ENCODE measurements at places on chromosomes 11 and 22.
A peak's percentile ranks its signal among the peaks of the same experiment; 100 is the strongest.

DNA sequence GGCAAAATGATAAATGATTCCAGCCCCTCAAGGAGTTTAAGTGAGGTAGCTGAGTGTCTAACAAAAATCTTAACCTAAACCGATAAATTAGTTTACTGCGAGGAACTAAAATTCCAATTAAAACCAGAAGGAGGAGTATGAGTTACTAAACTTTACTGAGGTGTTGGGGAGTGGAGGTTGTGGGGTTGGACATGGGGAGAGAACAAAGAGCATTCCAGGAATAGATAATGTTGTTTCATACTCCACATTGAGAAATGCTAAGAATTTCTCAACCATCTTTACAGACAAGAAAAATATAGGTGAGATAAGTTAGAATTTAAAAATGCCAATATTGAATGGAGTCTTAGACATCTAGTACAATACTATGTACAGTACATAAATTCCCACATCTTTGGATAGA lies 488.6 kb downstream of the METTL15 start:
- no peak for DNase-seq

DNA sequence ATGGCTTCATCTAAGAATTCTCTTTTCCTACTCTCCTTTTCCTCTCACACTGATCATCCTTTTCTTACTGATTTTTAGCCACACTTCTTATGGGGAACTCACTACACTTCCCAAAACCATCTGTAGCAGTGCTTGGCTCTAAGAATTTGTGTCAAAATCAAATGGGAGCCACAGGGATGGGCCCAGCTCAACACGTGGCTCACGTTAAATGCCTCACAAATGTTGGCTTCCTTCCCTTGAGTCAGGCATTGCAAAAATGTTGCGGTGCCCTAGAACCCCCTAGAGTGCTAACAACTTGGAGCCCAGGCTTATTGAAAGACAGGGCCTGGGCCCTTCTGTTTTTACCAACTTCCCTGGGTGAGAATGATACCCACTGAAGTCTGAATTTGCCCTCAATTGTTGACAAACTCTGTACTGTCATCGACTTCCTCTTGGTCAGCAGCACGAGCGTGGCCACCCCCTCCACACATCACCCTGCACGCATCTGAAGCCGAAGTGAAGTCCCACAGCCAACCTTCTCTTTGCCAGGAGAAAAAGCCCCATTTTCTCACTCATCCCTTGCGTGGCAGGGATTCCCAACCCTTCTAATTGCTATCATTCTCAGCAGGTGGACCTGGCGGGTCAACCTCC lies 69.7 kb downstream of the ELFN2 start:
- no peak for DNase-seq

DNA sequence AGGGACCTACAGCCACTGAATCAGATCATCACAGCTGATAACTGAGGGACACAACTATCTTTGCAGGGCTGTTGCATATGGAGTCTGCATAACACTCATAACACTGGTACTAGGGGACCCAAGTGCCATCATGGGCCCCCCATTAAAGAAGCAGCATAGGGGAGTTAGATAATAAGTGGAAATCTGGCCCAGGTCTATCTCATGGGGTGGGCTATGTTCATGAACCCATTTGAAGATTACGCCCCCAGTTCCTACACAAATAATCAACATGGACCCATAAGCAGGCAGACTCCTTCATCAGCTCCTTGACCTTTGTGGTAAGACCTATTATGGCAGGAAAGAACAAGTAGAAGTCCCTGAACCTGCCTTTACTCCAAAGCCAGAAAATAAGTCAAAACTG lies 48.8 kb downstream of the ASCL2 start:
- no peak for DNase-seq

- DNase-seq: peak; percentile 63
Observed at GRCh38 chr11:86177302-86177701, 67.3 kb upstream of the EED start.

GRCh38 chr11:9002920-9003572 lies 755 bp downstream of the NRIP3 start:
- no peak for DNase-seq

- no peak for DNase-seq
Observed at GRCh38 chr11:71207563-71207962, 44.8 kb downstream of the SHANK2 start.

GRCh38 chr11:24496736-24497725 lies at the start of gene LUZP2:
TSS of gene LUZP2 (plus strand) at chr11:24497053.
- DNase-seq: no peak

- no peak for DNase-seq
Observed at GRCh38 chr11:78706551-78706950, 131.9 kb upstream of the NARS2 start.

- no peak for DNase-seq
Observed at GRCh38 chr11:44539971-44540370, 25.5 kb upstream of the CD82 start.

GRCh38 chr22:24482575-24482974 lies 12.6 kb upstream of the UPB1 start:
- DNase-seq: no peak

DNA sequence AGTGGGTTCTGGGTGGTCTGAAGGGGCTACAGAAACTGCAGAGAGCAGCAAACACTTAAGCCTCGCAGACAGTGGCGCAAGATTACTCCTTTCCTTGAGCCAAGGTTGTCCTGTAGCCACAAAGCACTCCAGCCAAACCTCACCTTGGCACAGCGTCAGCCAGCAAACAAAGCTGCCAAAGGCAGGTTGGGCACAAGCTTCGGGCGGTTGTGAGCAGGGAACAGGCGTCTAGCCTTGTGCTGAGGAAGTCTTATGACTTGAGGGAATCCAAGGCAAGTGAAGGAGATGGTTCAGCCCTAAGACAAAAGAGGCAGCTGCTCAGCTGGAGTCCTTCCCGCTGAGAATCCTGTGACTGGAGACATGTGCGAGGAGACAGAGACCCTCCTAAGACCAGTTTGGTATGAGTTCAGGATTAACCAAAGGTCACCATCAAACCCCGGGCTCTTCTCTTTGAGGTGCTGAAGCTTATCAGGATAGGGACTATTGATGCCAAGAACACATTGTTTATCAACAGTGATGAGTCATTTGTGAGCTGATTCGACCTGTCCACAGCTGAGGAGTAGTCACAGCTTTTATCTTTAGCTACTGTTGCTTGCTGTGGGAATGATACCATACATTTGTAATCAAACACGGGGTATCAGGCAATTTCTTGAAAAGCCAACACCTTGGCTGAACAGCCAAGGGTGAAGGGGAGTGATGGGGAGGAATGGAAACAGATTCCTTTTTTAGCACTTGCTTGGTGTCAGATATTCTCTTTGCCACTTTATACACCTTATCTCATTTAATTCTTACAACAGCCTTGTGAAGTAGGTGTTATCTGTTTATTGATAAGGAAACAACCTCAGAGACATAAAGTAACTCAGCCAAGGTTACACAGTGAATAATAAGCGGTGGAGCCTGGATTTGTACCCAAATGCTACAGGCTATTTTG lies 4.6 kb downstream of the ADM start:
- DNase-seq: peak; percentile 48

DNA sequence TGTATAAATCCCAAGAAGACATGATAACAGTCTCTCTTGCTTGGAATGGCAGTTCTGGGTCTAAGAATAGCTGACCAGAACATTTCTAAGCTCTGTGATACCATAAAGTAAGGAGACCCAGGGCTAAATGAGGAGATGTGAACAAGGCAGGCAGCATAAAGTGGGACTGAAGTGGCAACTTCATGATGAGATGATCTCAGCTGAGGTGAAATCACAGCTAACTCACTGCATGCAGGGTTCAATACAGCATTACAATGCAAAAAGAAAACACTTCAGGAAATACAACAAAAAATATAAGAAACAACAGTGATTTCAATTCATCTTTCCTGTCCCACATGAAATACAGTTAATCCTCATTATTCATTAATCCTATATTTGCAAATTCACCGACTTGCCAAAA lies 44.6 kb downstream of the MRE11 start:
- no peak for DNase-seq

DNA sequence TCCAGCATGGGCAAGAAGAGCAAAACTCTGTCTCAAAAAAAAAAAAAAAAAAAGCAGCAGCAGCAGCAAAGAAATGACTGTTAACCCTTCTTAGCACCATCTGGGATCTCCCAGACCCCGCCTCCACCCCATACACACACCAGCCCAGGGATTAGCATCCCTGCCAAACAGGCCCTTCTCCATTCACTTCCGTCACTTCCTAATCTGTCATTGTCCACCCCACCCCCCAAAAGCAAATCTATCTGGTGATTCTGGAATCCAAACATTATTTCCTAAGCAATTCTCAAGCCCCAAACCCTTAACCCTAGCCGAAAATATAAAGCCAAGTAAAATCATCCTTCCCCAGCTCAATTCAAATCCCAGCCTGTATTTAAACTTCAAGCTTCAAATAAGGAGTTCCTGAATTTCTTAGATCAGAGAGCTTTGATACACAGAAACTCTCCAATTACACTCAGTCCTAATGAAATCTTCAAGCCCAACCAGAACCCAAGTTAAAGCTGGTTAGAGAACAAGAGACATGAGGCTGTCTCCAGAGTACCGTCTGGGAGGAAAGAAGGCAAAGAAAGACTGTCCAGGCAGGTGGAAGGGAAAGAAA lies 6.0 kb upstream of the AHNAK start:
- DNase-seq: peak; percentile 24

DNA sequence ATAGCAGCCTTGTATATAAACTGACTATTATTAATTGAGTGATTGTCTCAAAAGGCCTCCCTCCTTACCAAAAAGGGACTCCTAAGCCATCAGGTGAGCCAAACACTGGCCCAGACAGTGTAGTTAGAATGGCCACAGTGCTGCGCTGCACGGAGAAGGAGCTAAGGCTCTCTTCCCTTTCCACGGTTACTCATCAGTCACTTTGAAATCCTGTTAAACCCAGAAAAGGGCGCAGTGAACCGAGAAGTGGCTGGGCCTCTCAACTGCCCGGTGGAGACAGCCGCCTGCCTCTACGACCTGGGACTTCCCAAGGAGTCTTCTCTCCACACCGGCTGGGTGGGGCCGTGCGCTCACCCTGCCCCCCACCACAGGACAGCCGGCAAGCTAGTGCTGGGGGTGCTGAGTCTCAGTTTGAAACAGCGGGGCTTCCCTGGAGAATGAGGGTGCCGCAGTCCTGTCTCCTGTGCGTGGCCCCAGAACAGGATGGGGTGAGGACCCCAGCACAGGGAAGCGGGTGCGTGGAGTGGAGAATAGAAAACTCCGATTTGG lies 1.3 kb downstream of the MYH9 start:
- peak; percentile 34 for DNase-seq

DNA sequence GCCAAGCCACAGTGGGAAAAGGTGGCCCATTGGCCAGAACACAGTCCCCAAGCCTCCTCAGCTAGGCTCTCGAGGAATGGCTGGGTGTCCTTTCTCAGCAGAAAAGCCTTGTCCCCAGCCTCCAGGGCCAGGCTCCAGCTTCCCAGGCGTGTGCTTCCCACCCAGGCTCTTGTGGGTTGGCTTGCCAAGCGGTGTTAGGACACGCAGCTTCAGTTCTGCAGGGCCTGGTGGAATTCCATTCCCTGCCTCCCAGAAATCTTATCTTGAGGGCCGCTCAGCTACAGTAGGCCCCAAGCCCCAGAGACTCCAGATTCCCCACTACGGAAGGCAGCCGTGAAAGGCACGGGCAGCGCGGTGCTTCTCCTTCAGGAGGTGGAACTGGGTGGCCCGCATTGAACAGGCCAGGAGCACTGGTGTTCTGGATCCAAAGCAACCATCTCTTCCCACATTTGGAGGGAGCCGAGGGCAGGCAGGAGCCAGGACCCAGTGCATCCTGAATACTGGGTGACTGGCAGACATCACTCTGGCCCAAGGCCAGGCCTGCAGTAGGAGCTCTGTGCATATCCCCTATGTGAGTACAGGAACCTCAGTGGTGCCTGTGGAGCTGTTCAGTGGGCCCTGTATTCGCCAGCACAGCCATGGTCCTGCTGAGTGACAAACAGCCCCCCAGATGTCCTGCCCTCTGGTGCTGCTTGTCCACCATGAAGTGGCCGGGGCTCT lies 16.7 kb upstream of the KCNQ1OT1 start:
- no peak for DNase-seq

GRCh38 chr22:33357981-33358399 lies 299.8 kb upstream of the SYN3 start:
- DNase-seq: no peak

- DNase-seq: no peak
Observed at GRCh38 chr11:126683766-126684728, 316.5 kb downstream of the KIRREL3 start.

GRCh38 chr22:42336527-42337227 lies 66.2 kb upstream of the TCF20 start:
- no peak for DNase-seq

GRCh38 chr11:114053406-114053805 lies 6.1 kb upstream of the ZBTB16 start:
- no peak for DNase-seq

DNA sequence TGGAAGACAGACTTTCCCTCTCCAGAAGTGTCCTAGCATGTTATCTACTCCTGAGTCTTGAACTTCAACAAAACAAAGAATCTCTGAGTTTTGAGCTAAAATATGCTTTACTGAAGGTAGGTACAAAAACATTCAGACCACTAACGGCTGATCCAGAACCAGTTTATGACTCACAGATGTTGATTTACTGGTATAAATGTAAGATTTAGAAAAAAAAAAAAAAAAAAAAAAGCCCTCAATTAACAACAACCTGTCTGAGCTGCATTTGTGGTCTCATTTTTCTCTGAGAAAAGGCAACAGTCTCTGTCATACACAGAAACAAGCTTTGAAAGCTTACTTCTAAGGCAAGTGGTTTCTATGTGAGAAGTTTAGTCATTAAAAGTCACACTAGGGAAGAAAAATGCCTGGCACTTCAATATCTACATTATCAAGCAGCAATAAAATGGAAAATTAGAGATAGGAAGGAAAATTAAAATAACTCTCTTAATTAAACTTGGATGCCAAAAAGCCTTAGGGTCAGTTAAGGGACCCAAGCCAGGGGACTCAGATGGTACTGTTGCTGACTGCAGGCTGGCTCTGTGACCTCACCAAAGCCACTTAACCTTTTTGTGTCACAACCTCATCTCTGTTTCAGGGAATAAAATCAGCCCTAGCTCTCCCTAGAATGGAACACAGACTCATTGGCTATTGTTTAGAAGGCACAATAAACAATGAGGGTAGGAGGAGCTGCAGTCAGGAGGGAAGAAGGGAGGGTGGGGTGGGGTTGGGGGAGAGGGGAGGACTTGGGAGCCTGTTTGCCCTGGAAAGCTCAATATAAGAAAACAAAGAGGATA lies 61.7 kb downstream of the ETS1 start:
- DNase-seq: no peak

DNA sequence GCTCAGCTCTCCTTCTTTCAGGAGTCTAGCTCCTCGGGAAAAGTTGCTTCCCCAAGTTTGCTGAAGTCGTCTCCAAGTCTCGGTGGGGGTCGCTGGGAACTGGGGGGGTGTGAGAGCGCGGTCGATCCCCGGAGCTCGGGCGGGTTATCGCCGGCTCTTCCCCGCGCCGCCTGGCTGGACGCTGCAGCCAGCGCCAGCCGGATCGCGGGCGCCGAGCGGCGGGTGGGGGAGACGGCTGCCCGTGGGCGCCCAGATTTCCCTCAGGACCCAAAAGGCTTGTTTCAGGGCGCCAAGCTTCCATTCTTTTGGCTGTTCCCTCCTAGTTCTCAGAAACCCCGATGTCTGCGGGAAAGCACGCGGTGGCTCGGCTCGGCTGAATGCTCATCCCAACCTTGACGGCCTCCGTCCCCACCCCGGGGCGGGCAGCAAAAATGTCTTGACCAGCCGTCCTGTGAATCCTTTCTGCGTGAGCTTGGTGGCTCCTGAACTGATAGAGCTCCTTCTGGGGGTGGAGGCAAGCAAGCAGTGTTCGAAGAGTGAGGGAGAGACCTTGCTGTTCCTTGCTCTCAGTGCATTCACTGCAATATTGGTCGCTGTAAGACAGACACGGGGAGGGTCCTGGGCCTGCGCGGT lies 1.7 kb downstream of the ZBTB16 start:
- no peak for DNase-seq

Data from hematopoietic multipotent progenitor cell treated with erythropoietin and hydrocortisone succinate and interleukin-3 and kit ligand, for 8 days (in vitro differentiated cells).